GM20000 (cell line): ENCODE measurements at places on chromosomes 6 and 20.

DNA sequence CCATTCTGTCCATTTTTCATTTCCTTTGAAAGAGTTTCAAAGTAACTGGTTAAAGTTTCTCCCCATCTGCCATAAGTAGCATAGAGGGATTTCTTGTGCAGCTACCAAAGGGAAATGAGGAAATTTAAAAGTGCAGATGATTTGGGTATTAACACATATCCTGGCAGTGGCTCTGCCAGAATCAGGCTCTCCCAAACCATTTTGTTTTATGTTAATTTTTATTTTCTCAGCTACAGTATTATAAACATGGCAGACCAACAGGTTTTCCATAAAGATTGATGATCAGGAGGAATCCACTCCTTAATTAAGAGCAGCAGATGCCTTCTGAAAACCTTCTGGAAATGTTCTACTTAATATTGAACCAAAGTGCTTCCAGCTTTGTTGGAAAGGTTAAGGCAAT is 13.9 kb downstream of the PLCB4 start:
- no peak for DNase-seq

- no peak for DNase-seq
Measured at GRCh38 chr6:158255989-158256601, 56.2 kb upstream of the TULP4 start.

DNA sequence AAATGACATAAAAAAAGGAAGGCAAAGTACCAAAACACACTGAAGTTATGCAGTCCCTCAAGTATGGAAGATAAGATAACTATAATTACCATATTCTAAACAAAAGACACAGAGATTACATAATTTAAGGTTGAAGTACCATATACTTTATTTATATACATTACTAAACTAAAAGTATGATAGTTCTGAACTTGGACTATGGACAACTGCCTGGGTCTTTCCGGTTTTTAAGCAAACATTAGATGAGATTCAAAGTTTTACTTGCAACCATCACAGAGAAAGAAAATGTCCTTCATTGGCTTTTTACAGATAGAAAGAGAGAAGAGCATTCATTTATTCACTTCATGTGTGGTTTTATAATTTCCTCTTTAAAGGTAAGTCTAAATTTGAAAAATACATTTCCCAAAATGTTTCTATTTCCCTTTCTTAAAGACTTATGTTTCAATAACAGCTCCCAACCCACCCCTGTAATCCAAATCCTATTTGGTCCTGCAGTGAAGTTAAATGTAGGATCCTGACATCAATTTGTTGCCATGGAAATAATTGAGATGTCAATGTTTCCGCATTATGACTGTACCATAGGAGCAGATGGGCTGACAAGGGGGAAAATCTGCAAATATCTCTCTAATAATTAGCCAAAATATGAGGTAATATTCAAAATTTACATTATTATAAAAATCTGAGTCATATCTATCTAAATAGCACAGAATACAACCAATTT is 63.7 kb downstream of the PTPRK start:
- DNase-seq = no peak

GRCh38 chr6:155103816-155104366 is 108.8 kb downstream of the TIAM2 start:
- DNase-seq = no peak

DNA sequence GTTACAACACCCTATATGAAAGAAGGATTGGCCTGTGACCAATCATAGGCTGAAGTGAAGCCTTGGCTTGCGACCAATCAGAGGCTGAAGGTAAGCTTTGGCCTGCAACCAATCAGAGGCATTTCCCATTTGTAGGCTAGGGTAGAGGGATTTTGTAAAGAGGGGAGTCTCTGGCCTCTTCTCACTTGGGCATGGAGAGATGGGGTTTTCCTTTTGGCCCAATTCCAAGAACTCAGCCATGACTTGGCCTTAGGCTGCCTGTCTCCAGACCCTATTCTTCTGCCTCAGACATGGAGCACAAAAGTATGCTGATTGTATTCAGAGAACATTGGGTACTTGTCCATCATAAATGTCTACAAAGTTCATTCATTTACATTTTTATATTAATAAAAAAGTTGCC is 308.3 kb downstream of the UTRN start:
- no peak for DNase-seq

DNA sequence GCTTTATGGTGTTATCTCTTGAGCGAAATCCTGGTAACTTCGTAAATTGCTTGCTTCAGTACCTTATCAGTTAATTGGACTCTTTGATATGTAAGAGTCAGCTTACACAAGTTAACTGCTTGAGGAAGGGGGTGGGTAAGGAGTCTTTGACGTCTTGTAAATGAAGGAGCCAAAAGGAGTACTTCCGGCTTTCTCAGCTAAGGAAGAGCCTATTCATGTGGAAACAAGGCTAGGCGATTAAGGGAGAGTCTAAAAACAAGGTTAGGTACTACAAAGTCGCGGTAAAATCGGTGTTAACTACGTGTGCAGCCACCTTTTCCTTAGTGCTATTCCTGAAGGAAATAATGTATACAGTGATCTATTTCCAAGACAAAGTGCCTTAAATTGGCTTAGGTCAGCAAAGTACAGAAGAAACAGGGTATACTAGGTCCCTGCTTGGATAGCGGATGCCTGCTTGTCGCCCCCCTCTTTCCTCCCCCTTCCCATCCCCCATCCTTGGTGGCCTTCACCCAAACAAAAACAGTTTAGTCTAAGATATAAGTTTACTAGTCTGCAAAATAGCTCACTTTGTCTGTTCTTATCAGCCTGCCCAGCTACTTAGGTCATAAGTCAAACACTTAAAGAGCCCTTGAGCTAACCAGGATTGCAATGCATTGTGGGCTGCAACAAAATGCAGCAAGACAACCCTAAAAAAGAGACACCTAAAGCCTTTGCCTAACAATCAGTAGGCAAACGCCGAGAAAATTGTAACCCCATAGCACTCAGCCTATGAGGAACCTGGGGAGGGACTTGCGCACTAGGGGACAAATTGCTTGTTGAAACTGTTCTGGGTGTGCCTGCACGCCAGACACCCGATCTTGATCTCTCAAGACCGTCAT is 147.3 kb downstream of the TRIM27 start:
- no peak for DNase-seq

GRCh38 chr6:52187098-52187497 is 923 bp downstream of the IL17A start:
- DNase-seq = no peak

DNA sequence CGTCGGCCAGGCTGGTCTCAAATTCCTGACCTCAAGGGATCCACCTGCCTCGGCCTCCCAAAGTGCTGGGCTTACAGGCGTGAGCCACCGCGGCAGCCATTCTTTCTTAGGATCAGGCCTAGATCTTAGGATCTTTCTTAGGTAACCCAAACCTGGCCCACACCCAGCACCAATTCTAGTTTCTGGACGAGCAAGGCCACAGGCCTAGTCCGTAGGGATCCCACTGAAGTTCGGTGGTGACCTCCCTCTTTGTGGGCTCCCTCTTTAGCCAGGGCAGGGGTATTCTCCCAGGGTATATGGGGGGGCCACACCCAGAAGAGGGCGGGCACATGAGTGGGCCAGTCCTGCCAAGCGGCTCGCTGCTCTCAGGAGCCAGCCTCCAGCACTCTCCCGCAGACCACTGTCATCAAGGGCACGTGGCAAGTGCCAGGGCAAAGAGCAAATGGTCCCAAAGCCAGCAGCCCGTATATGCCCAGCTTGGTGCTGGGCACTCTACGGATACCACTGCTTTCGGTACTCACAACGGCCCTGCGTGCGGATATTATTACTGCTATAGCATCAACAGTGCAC is 6.5 kb downstream of the PXDC1 start:
- no peak for DNase-seq

- peak; percentile 21 for DNase-seq
Measured at GRCh38 chr6:28884423-28885131, 39.2 kb downstream of the TRIM27 start.

DNA sequence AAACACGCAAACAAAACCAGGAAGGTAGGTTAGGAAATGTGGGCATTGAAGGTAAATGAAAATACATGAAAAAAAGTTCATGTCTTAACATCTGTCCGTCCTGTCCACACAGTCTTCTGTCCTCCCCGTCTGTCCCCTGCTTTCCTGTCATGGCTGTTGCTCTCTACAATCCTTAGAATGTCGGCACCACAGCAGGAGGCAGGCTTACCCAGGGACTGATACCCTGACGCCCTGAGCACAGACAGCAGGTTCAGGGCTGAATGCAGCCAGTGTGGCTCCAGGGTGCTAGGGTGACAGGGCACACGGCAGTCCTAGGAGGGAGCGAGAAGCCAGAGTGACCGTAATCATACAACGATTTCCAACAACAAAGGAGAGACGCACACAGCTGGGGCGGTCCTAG is 123.7 kb downstream of the IRF4 start:
- DNase-seq = no peak

- DNase-seq = no peak
Measured at GRCh38 chr6:37225350-37226169, 32.0 kb upstream of the TBC1D22B start.

DNA sequence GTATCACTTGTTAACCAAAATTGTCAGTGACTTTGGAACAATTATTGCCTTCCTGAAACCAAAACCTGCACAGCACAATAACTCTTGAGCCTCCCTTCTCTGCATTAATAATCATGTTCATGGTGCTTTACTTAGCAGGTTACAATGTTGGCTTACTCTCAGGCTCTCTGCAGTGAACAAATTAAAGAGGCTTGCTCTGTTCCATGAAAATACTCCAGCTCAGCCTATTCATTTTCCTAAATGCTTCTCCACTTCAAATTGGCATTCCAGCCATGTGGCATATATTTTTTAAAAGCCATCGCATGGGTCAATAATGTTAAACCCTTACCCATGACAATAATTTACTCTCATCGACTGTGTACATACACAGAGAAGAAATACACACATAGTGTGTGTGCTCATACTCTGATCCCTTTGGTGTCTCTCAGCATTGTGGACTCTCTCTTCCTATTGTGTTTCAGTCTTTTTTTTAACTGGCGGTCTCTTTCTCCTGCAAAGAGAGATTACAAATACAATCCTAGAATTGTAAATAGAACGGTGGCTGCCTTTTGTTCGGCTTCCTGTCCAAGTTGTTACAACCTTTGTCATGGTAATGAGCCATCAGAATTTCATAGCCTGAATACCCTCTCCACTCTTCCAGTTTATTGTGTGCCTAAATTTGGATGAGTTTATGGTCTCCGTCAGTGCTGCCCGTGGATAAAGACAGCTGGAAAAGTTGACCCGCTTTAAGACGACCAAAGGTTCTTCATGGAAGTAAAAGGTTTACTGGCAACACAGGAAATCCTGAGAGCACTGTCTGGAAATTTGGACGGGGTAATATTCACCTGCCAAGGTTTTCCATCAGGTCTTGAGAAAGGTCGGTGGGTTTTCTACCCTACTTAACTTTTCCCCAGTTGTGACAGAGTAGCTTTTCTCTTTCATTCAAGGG is 263.6 kb downstream of the CD83 start:
- no peak for DNase-seq

GRCh38 chr20:14821251-14821650 is 483.8 kb upstream of the FLRT3 start:
- DNase-seq = no peak

GRCh38 chr6:25934156-25934555 is 3.7 kb upstream of the SLC17A2 start:
- DNase-seq = no peak

DNA sequence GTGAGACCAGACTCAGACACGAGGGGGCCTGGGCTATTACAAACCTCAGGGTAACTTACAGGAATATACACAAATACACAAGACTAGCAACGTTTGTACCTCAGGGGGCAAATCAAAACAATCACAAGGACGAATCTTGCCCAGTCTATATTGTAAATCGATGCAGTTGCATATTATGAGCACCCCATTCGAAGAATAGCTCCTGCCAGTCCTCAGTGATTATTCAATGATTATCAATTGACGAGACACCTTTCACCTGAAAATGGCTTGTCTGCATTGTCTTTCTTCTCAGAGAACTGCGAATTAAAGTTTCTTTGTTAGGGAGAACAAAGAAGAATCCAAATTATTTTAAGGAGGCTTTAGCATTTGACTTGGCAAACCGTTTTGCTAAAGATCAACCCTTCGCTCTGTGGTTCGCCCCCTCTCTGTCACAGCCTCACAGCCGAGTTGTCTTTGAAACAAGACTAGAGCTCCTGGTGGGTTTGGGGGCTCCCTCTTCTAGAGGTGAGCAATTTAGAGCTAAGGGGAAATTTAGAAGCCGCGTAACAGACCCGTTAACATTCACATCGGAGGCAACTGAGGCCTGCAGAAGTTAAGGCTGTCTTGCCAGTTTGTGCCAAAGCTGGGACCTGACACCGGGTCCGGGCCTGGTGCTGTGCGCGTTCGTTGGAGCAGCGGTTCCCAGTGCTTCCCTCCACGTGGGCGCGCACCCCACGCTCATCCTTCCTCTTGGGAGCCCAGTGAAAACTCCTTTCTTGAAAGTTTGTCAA is 24.9 kb upstream of the MAP3K7 start:
- no peak for DNase-seq

DNA sequence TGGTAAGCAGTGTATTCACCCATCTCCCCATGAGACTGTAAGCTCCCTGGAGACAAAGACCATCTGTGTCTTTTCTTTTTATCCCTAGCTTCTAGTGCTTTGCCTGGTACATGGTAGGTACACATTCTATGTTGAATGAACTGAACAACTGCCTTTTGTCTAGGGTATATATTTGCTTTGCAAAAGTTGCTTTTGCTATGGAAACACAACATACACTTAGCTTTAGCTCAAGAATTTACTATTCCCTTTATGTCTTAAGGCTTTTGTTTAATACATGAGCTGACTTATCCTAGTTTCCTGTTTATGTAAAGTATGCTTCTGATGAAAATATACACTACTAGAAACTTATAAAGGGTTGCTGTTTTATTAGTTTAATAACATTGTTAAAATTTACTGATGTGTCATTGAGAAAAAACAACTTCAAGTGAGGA is 198.2 kb downstream of the PRL start:
- DNase-seq = no peak

DNA sequence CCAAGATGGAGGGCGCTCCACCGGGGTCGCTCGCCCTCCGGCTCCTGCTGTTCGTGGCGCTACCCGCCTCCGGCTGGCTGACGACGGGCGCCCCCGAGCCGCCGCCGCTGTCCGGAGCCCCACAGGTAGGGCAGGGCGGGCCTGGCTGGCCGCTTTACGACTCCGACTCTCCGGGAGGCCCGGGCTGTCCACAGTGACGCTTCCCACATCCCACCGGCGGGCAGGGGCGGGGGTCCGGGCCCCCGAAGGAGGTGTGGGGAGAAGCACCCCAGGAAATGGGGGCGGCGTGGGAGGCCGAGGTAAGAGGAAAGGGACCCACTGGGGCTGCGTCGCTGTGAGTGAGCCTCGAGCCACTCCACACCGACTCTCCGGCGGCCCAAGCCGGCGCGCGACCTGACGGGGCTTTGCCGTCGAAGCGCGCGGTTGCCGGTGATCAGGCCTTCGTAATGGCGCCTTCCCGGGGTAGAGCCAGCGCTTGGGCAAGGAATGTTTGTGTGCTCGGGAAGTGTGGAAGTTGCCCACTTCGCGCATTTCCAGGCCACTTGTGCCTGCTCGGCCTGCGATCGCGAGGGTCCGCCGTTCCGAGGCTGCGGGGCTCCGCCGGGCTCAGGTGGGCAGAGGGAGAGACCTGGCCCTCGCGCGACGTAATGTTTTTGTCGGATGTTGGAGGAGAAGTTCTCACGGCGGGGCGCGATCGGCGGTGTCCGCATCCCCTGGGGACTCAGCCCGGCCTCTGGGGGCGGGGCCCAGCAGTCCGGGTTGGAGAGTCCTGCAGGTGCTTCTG is 427 bp downstream of the GINM1 start:
- peak; percentile 47 for DNase-seq
